HFFc6 (cell line): ENCODE measurements at places on chromosomes 7 and 10. TPM values are rescaled to one million over a fixed set of nuclear protein-coding genes. Genes with fewer than 3 reads are reported as not detected.

CFAP43 gene
- total RNA-seq: not detected in 3 replicates

ITPRID1 gene
- not detected in 3 replicates for total RNA-seq

SLC16A9 gene
- not detected in 3 replicates for total RNA-seq

FAM13C gene
- total RNA-seq: not detected in 3 replicates

VWC2 gene
- not detected in 3 replicates for total RNA-seq

NFKB2 gene
- total RNA-seq: 21.8 to 27.4 TPM (median 25.2 TPM) in 3 replicates

ITIH2 gene
- not detected in 2 replicates for total RNA-seq

DNA sequence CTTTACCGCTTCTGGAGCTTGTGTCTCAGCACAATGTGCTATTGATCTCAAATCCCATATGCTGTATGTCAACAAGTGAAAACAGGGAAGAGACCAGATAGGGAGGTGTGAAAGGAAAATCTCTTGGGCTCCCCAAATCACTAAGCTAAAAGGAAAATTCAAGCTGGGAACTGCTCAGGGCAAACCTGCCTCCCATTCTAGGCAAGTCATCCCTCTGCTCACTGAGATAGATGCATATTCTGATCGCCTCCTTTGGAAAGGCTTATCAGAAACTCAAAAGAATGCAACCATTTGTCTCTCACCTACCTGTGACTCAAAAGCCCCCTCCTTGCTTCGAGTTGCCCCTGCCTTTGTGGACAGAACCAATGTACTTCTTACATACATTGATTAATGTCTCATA is 161.1 kb upstream of the LYZL1 start:
- no peak for DNase-seq
- H3K4me1 ChIP-seq: peaks cover 12% of the 10 kb centered on the region
- peaks cover 5% of the 10 kb centered on the region; the same call in 1 of the 2 replicates for H3K36me3 ChIP-seq
- H3K27ac ChIP-seq: no peak overlapping the region
- peaks cover 19% of the 10 kb centered on the region for H3K27me3 ChIP-seq

DNA sequence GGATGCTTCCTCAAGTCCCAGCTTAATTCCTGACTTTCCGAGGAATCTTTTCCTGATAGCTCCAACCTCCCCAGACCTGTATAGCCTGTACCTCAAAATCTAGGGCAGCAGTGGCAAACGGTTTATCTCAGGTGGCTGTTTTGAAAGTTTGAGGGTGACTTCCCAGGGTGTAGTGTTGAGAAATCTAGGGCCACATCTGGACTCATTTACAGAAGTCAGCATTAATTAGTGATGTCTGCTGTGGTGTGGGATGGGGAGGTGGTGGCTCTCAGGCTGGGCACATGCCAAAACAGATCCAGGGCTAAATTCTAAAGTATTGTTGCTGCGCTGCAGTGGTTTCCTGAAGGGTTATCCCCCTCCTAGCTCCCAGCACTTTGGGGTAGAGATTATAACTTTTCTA is 38.0 kb downstream of the UNC5B start:
- no peak for DNase-seq
- H3K27ac ChIP-seq: no peak overlapping the region
- peaks cover 23% of the 10 kb centered on the region for H3K4me1 ChIP-seq
- no peaks in the 10 kb centered on the region; the same call in 1 of the 2 replicates for H3K27me3 ChIP-seq
- H3K36me3 ChIP-seq: no peaks in the 10 kb centered on the region

DNA sequence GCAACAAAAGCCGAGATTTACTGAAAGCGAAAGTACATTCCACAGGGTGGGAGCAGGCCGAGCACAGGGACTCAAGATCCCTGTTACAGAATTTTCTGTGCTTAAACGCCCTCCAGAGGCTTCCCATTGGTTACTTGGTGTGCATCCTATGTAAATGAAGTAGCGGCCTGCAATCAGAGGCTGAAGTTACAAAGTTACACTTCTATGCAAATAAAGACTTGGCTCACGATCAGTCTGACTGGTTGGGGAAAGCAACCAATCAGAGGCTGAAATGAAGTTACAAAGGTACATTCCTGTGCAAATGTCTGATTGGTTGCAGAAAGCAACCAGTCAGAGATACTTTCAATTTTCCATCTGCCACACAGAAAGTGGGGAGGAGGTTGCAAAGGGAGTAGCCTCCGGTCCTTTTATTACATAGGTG is 4.1 kb downstream of the ACBD7 start:
- H3K4me3 ChIP-seq: peak overlapping the region; percentile 89
- DNase-seq: peak; percentile 94
- peaks cover 3% of the 10 kb centered on the region for H3K27me3 ChIP-seq
- H3K27ac ChIP-seq: peak overlapping the region; percentile 52

- H3K36me3 ChIP-seq: no peaks in the 10 kb centered on the region
- H3K4me1 ChIP-seq: peaks cover 20% of the 10 kb centered on the region
- no peak overlapping the region for H3K27ac ChIP-seq
- DNase-seq: peak; percentile 61
- H3K4me3 ChIP-seq: no peak overlapping the region
Observed at GRCh38 chr10:32210306-32211045, 136.5 kb downstream of the EPC1 start.

DNA sequence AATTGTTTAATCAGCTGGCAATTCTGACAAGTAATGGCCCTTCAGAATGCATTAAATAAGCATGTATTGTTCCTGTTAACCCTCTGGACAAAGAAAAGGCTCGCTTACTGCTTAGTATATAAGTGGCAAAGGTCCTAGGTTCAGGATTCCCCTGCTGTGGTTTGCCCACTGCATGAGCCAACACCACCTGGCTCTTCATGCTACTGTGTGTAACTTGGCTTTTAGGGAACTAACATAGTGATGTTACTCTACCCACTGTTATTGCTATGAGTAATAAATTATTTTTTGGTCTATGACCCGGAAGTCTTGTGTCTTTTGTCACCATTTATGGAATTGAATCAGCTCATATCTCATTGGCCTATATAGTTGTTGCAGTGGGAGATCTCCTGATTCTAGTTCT is 791.7 kb upstream of the PHF14 start:
- H3K27me3 ChIP-seq: no peaks in the 10 kb centered on the region
- H3K27ac ChIP-seq: no peak overlapping the region
- DNase-seq: no peak

- H3K36me3 ChIP-seq: peaks cover 5% of the 10 kb centered on the region
- H3K4me1 ChIP-seq: no peaks in the 10 kb centered on the region
- H3K27ac ChIP-seq: no peak overlapping the region
- no peak overlapping the region for H3K4me3 ChIP-seq
- H3K27me3 ChIP-seq: no peaks in the 10 kb centered on the region
- DNase-seq: no peak
Observed at GRCh38 chr7:148325208-148325607, 265.4 kb upstream of the C7orf33 start.

GRCh38 chr10:100976906-100977305 is 7.6 kb downstream of the SEMA4G start:
- no peaks in the 10 kb centered on the region for H3K36me3 ChIP-seq
- no peak for DNase-seq
- no peaks in the 10 kb centered on the region; the same call in 1 of the 2 replicates for H3K27me3 ChIP-seq
- no peak overlapping the region for H3K4me3 ChIP-seq
- no peaks in the 10 kb centered on the region for H3K4me1 ChIP-seq

- no peak for DNase-seq
- peaks cover 57% of the 10 kb centered on the region for H3K27me3 ChIP-seq
Observed at GRCh38 chr10:78600121-78600665, 468.6 kb upstream of the ZMIZ1 start.

- no peak overlapping the region for H3K27ac ChIP-seq
- no peak for DNase-seq
- H3K36me3 ChIP-seq: no peaks in the 10 kb centered on the region
- H3K4me1 ChIP-seq: peaks cover 31% of the 10 kb centered on the region
Observed at GRCh38 chr10:535051-535450, 154.4 kb downstream of the DIP2C start.

DNA sequence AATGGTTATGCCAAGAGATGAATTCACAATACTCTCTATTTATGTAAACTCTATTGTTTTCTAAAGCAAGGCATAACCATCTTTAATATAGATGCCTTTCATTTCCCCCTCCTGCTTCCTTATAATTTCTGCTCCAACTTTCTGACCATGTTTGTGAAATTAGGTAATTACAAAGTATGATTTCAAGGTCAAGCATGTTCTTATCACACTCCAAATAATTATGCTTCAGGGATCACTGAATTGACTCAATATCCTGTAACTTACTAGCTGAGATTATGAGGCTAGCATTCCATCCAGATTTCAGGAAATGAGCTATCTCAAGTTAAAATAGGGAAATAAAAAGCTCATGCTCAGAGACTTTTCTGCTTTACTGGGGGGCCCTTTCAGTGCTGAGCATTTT is 655.9 kb upstream of the IGFBP3 start:
- H3K36me3 ChIP-seq: peaks cover 5% of the 10 kb centered on the region; the same call in 1 of the 2 replicates
- no peaks in the 10 kb centered on the region for H3K27me3 ChIP-seq
- H3K4me3 ChIP-seq: no peak overlapping the region
- peak; percentile 18 for DNase-seq
- peak overlapping the region; percentile 75 for H3K27ac ChIP-seq
- peaks cover 17% of the 10 kb centered on the region for H3K4me1 ChIP-seq

GRCh38 chr7:17304926-17305325 is 6.5 kb downstream of the AHR start:
- H3K4me3 ChIP-seq: peak overlapping the region; percentile 63
- DNase-seq: peak; percentile 84
- no peaks in the 10 kb centered on the region for H3K27me3 ChIP-seq
- 0 out of 2 replicates have a peak, but pooled peaks cover 6% of the 10 kb centered on the region for H3K4me1 ChIP-seq
- peak overlapping the region; percentile 35 for H3K27ac ChIP-seq

- peaks cover 18% of the 10 kb centered on the region for H3K36me3 ChIP-seq
- H3K27ac ChIP-seq: no peak overlapping the region
- no peaks in the 10 kb centered on the region; the same call in 1 of the 2 replicates for H3K27me3 ChIP-seq
- no peak for DNase-seq
- H3K4me3 ChIP-seq: no peak overlapping the region
- H3K4me1 ChIP-seq: peaks cover 31% of the 10 kb centered on the region
Observed at GRCh38 chr10:94427166-94427565, 24.8 kb downstream of the TBC1D12 start.

- peaks cover 54% of the 10 kb centered on the region for H3K4me1 ChIP-seq
- peaks cover 3% of the 10 kb centered on the region; the same call in 1 of the 2 replicates for H3K36me3 ChIP-seq
- H3K27me3 ChIP-seq: no peaks in the 10 kb centered on the region
- no peak for DNase-seq
Observed at GRCh38 chr10:63700631-63701156, 179.5 kb downstream of the REEP3 start.

GRCh38 chr7:77799078-77799964 is 748 bp downstream of the PHTF2 start:
- no peak for DNase-seq
- H3K4me3 ChIP-seq: peak overlapping the region; percentile 92
- H3K27ac ChIP-seq: peak overlapping the region; percentile 96
- H3K4me1 ChIP-seq: peaks cover 60% of the 10 kb centered on the region
- peaks cover 2% of the 10 kb centered on the region; the same call in 1 of the 2 replicates for H3K27me3 ChIP-seq

- H3K36me3 ChIP-seq: no peaks in the 10 kb centered on the region
- no peak overlapping the region for H3K27ac ChIP-seq
- no peaks in the 10 kb centered on the region for H3K4me1 ChIP-seq
- no peak overlapping the region for H3K4me3 ChIP-seq
- DNase-seq: no peak
Observed at GRCh38 chr10:124605481-124605855, 138.7 kb downstream of the FAM53B start.

GRCh38 chr7:87380905-87381304 is 35.4 kb downstream of the CROT start:
- no peaks in the 10 kb centered on the region for H3K4me1 ChIP-seq
- peaks cover 28% of the 10 kb centered on the region for H3K36me3 ChIP-seq
- no peak overlapping the region for H3K4me3 ChIP-seq
- no peak overlapping the region for H3K27ac ChIP-seq
- DNase-seq: no peak
- H3K27me3 ChIP-seq: no peaks in the 10 kb centered on the region

DNA sequence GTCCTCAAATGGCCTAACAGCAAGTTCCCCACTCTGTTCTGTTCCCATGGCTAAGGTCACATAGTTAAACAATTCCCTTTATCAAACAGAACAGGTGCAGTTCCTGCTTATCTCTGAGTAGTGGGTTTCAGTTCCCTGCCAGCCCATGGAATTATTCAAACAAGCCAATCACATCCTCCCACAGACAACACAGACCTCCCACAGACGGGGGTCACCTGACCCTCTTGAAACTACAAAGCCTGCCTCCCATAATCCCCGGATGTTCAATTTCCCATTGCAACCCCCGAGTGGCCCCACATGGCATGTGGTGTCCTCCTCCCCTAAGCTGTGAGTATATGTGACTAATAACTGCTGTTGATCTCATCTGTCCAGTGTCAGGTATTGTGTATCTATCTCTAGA is 64.1 kb downstream of the TMEM168 start:
- H3K4me3 ChIP-seq: no peak overlapping the region
- H3K36me3 ChIP-seq: no peaks in the 10 kb centered on the region
- H3K27me3 ChIP-seq: no peaks in the 10 kb centered on the region
